ENCODE measurements at places on chromosomes 2 and 18.

DNA sequence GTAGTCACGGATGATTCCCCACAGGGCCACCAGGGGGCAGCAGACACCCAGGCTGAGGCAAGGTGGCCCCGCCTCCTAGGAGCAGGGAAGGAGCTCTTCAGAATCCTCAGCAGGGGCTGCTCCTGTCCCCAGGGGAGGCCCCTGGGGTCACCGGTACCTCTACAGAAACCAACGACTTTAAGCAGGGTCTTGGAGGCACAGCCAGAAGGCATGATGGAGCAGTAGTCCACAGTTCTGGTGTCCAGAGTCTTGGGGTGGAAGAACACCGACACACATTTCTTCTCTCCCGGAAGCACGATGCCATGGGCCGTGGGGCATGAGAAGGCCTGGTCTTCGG is 11.5 kb downstream of the CFAP65 start:
- H3K4me3 ChIP-seq = no peak overlapping the region
- H3K36me3 ChIP-seq = no peaks in the 10 kb centered on the region
- peak; percentile 54 for DNase-seq
- H3K27me3 ChIP-seq = no peaks in the 10 kb centered on the region

- H3K4me1 ChIP-seq = no peaks in the 10 kb centered on the region
- no peak for DNase-seq
These were observed 204.5 kb upstream of the REV1 start for GRCh38 chr2:99694331-99694730.

DNA sequence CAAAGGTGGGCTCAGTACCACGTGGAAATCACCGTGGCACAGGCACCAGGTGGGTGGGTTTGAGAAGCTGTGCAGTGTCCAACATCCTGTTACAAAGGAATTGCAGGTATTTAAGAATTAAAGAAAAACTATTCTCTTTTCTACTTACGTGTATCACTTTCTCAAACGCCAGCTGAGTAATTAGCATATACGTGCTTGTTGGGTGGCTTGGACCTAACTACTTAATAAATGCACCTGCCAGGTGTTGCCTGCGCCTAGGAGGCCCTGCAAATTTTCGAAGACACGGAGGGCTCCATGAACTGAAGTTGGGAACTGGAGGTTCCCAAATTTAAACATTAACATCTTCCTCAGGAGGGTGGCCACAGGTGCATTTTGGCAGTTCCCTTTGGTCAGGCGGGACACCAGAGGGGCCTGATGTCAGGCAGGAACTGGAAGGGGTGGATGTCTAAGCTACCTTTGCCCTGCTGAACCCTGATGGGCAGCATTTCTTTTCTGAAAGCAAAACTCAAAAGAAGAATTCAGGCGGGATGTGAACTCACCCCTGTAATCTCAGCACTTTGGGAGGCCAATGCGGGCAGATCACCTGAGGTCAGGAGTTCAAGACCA is 84.8 kb downstream of the HS6ST1 start:
- H3K27ac ChIP-seq = no peak overlapping the region
- H3K4me3 ChIP-seq = peak overlapping the region; percentile 10
- DNase-seq = no peak
- no peaks in the 10 kb centered on the region for H3K36me3 ChIP-seq
- H3K4me1 ChIP-seq = peaks cover 3% of the 10 kb centered on the region
- H3K27me3 ChIP-seq = peaks cover 19% of the 10 kb centered on the region

GRCh38 chr2:146246736-146247523 is 1597.9 kb upstream of the ACVR2A start:
- H3K4me3 ChIP-seq = no peak overlapping the region
- H3K36me3 ChIP-seq = no peaks in the 10 kb centered on the region
- H3K27ac ChIP-seq = no peak overlapping the region
- no peaks in the 10 kb centered on the region for H3K4me1 ChIP-seq

- H3K4me3 ChIP-seq = no peak overlapping the region
- H3K27me3 ChIP-seq = no peaks in the 10 kb centered on the region
- no peaks in the 10 kb centered on the region for H3K4me1 ChIP-seq
- no peaks in the 10 kb centered on the region for H3K36me3 ChIP-seq
These were observed 299.7 kb downstream of the DSEL start for GRCh38 chr18:67216846-67217245.

GRCh38 chr2:227188292-227188691 is 23.9 kb downstream of the COL4A3 start:
- no peak for DNase-seq
- no peak overlapping the region for H3K4me3 ChIP-seq
- H3K27ac ChIP-seq = no peak overlapping the region
- no peaks in the 10 kb centered on the region for H3K36me3 ChIP-seq
- H3K27me3 ChIP-seq = no peaks in the 10 kb centered on the region
- H3K4me1 ChIP-seq = peaks cover 2% of the 10 kb centered on the region

GRCh38 chr2:71787108-71787415 is 333.7 kb downstream of the DYSF start:
- no peaks in the 10 kb centered on the region for H3K36me3 ChIP-seq
- H3K4me1 ChIP-seq = no peaks in the 10 kb centered on the region
- H3K27ac ChIP-seq = no peak overlapping the region
- H3K4me3 ChIP-seq = no peak overlapping the region
- no peaks in the 10 kb centered on the region for H3K27me3 ChIP-seq

DNA sequence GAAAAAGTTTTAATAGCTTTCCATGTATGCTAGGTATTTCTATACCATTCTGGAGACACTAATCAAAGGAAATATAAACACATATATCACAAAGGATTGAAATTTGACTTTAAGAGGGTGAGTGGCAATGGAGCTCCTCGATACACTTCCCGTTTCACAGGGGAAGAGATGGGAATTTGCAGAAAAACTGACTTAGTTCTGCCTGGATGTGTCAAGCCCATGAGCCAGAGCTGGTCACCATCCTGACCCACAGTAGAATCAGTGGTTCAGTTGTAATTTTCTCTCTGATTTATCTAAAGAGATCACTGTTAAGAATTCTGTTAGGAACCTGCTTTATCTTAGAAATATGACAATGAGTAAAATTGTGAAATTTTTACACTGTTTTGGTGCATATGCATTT is 34.2 kb downstream of the PLCL1 start:
- no peaks in the 10 kb centered on the region for H3K27me3 ChIP-seq
- H3K27ac ChIP-seq = no peak overlapping the region
- no peak for DNase-seq
- no peak overlapping the region for H3K4me3 ChIP-seq
- no peaks in the 10 kb centered on the region for H3K4me1 ChIP-seq

DNA sequence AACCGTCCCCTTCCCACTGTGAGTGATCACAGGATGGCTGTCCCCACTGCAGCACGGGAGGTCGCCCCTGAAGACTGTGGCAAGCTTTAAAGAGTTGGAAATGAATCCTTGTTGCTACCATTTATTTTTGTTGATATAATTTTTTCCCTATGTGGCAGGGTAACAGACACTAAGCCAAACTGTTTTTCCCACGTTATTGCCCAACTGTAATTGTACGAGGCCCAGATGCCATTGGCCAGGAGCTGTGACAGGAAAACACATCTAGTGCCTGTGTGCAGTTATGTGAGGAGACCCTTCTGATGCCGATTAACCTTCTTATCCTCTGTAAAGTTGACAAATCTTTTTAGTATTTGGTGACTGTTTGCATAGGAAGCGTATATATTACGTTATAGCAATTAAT is 44.2 kb downstream of the MRPS9 start:
- no peaks in the 10 kb centered on the region for H3K27me3 ChIP-seq
- H3K27ac ChIP-seq = no peak overlapping the region
- no peak for DNase-seq
- H3K4me3 ChIP-seq = no peak overlapping the region

DNA sequence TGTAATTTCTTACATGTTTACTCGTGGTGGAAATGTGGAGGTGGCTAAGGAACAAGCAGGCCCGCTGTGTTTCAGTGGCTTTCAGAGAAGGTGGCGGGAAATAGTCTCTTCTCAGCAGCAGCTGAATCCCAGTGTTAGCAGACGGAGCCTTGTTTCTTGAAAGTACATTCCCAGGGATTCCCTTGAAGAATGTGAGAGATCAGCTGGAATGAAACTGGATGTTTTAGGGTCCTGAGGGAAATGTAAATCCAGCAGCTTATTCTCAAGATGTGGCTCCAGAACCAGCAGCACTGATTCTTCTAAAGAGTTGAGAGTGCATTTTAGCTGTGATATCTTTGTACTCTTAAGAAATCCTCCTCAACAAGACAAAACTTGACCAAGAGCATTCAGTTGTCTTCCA is 59.1 kb downstream of the CDC42EP3 start:
- H3K4me1 ChIP-seq = no peaks in the 10 kb centered on the region
- H3K4me3 ChIP-seq = no peak overlapping the region
- no peaks in the 10 kb centered on the region for H3K27me3 ChIP-seq

DNA sequence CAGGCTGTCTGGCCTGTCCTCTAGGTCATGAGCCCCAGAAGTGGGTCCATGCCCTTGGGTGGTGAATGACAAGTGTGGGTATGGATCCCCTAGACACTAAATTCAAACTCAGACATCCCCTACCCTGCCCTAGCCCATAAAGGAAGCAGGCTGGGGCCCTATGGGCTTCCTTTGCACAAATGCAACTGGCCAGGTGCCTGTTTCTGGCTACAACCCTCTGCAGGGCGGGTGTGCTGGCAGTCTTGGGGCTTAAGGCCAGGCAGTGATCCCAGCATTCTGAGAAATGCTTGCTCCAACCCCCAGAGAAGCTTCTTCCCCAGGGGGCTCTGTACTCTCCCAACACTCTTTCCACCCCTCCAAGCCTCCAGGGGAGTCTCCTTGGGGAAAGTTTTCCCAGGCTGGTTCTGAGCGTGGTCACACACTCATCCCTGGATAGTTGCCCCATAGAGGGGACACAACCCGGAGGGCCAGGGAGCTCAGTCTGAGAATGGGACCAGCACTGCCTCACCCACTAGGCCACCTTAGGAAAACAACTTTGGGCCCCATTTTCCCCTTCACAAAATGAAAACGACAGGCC is 16.6 kb upstream of the ASPRV1 start:
- peaks cover 2% of the 10 kb centered on the region for H3K4me1 ChIP-seq
- no peak overlapping the region for H3K27ac ChIP-seq
- H3K4me3 ChIP-seq = no peak overlapping the region
- no peaks in the 10 kb centered on the region for H3K27me3 ChIP-seq

DNA sequence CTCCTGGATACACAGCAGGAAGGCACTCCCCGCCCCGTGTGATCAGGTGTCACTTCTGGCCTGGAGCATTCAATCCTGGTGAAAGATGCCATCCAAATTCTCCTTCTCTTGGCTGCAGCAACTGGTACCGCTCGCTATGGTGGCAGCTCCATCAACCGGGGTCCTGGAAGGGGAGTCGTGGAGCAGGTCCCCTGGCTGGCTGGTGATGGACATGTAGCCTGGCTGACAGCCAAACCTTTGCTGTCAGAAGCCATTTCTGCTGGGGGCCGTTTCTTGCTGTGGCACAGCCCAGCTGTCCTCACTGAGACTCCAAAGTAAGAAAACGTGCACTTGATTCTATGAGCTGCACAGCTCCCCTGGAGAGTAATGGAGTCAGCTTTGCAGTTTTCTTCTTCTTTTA is 7.1 kb upstream of the CYS1 start:
- H3K4me1 ChIP-seq = no peaks in the 10 kb centered on the region
- H3K36me3 ChIP-seq = no peaks in the 10 kb centered on the region
- H3K27me3 ChIP-seq = no peaks in the 10 kb centered on the region
- no peak overlapping the region for H3K4me3 ChIP-seq
- H3K27ac ChIP-seq = no peak overlapping the region

DNA sequence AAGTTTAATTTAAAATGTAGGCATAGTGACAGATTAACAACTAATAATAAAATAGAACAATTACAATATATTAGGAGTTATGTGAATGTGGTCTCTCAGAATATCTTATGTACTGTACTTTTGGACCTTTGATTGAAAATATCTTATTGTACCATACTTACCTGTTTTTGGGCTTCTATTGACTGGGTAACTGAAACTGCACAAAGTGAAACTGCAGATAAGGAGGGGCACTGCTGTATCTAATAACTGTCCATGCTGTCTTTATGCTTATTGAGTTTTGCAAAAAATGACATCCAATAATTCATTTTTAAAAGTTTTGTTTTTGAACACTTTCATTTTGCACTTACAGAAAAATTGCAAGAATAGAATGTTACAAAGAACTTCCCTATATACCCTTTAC is 19.9 kb downstream of the BIRC6 start:
- H3K36me3 ChIP-seq = no peaks in the 10 kb centered on the region
- no peak overlapping the region for H3K27ac ChIP-seq
- H3K4me3 ChIP-seq = no peak overlapping the region
- DNase-seq = no peak
- H3K27me3 ChIP-seq = no peaks in the 10 kb centered on the region

GRCh38 chr18:25814841-25815458 is 275.5 kb downstream of the SS18 start:
- H3K4me3 ChIP-seq = no peak overlapping the region
- H3K4me1 ChIP-seq = no peaks in the 10 kb centered on the region
- H3K27me3 ChIP-seq = no peaks in the 10 kb centered on the region
- H3K36me3 ChIP-seq = no peaks in the 10 kb centered on the region

GRCh38 chr2:20185176-20186022 is 39.5 kb downstream of the SDC1 start:
- H3K4me1 ChIP-seq = peaks cover 24% of the 10 kb centered on the region
- H3K4me3 ChIP-seq = no peak overlapping the region
- DNase-seq = no peak
- H3K27ac ChIP-seq = no peak overlapping the region
- no peaks in the 10 kb centered on the region for H3K27me3 ChIP-seq
- no peaks in the 10 kb centered on the region for H3K36me3 ChIP-seq

DNA sequence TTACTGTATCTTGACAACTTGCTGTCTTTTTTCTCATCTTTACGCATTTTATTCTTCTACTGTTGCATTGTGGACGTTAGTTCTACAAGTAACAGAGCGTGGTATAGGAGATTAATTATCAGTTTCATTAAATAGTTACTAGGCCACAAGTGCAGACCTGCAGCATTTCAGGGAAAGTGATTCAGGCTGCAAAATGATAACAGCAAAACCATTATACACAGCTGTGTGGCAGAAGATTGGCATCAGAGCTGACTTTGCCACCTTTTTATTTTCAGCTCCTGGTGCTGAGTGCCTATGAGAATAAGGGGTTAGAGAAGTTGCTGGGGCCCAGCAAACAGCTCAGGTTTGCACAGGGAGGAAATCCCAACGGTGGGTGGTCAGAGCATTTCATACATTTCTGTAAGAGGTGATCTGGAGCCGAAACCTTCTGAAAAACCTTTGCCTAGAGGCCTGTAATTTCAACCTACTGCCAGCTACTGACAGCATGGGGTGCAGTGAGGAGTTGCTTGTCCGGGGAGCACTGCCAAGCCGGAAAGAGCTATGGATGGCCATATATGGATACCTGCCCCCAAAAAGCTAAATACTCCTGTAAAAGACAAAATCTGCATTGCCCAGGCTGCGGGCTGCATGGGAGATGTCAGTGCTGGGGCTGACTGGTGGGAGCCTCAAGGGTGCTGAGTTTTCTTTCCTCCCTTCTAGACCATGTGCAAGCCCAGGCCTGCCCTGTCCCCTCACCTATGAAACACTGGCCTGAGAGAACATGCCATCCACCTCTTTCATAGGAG is 2.7 kb upstream of the CCBE1 start:
- no peak for DNase-seq
- no peaks in the 10 kb centered on the region for H3K36me3 ChIP-seq
- H3K27me3 ChIP-seq = peaks cover 25% of the 10 kb centered on the region
- no peak overlapping the region for H3K27ac ChIP-seq

GRCh38 chr18:25669741-25670140 is 317.8 kb upstream of the ZNF521 start:
- DNase-seq = no peak
- H3K27me3 ChIP-seq = no peaks in the 10 kb centered on the region
- no peaks in the 10 kb centered on the region for H3K36me3 ChIP-seq
